Stimulated activated CD8-positive, alpha-beta memory T cell treated with anti-CD3 and anti-CD28 coated beads, Interleukin-15, amount 100 ng/mL, for 48 hours (primary cell): ENCODE measurements at places on chromosomes 4 and X.

GRCh38 chr4:147492761-147493160, 11.9 kb downstream of the EDNRA start:
- DNase-seq, result no peak

GRCh38 chrX:47540754-47541538, 20.1 kb upstream of the ARAF start:
- DNase-seq, result no peak

DNA sequence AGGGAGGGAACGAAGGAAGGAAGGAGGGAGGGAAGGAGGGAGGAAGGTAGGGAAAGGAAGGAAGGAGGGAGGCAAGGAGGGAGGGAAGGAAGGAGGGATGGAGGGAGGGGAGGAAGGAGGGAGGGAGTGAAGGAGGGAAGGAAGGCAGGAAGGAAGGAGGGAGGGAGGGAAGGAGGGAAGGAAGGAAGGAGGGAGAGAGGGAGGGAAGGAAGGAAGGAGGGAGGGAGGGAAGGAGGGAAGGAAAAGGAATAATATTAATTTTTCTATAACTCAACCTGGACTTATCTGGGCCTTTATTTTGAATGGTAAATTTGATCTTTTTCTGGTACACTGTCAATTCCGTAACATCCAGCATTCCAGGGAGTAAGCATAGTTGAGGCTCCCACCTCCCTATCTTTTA, 244.2 kb downstream of the SPRY1 start:
- no peak for DNase-seq

- no peak for DNase-seq
Measured at GRCh38 chr4:179278647-179279046, 1836.4 kb upstream of the AGA start.

GRCh38 chr4:68599150-68599549, 23.0 kb upstream of the UGT2B17 start:
- DNase-seq, result no peak

GRCh38 chr4:143961075-143961474, 55.7 kb upstream of the GYPE start:
- no peak for DNase-seq

DNA sequence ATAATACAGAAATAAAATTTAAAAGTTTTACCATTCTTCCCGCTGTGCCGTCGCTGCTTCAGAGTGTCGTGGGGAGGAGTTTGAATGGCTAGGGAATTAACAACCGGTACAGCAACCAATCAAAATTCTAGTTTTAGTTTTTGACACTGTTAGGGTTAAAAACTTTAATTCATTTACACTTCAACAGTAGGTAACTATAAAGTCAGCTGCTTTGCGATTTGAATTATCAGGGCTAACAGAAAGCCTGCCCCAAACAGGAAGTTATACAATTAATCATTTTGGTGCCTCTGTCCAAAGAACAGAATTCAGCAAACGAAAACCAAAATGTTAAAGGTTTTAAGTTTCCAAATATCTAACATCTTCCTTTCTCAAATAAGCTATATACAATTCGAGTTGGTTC, 2.3 kb downstream of the HNRNPD start:
- DNase-seq, result no peak

GRCh38 chrX:96752781-96753180, 68.1 kb downstream of the DIAPH2 start:
- no peak for DNase-seq

- no peak for DNase-seq
Measured at GRCh38 chr4:101515566-101515965, 168.2 kb upstream of the PPP3CA start.

DNA sequence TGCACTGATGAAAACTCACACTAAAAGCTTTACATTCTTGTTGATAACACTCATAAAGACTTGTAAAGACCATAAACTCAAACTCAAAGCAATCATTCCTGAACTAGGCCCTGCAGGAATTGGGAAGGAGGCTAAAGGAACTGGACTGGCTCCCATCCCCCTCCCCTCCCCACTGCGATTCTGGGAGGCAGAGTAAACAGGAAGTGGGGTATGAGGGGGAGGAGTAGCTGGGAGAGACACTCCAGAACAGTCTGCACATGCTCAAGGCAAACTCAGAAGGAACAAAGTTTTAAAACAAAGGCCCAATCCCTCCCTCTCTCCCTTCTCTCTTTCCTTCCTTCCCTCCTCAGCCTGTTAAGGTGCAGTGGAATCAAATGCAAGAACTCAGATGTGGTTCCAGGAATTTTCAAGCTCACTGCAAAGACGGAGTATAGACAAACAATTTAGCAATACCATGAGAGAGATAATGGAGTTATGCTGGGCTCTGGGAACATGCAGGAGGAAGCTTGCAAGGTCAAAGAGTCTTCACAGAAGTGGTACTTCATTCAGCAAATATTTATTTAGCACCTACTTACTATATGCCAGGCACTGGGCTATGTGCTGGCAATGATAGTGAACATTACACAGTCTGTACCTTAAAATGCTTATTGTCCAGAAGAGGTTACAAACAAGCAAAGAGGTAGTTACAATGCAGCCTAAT, 15.9 kb downstream of the MID1IP1 start:
- no peak for DNase-seq

- no peak for DNase-seq
Measured at GRCh38 chr4:100547541-100548199, 29.8 kb upstream of the EMCN start.

DNA sequence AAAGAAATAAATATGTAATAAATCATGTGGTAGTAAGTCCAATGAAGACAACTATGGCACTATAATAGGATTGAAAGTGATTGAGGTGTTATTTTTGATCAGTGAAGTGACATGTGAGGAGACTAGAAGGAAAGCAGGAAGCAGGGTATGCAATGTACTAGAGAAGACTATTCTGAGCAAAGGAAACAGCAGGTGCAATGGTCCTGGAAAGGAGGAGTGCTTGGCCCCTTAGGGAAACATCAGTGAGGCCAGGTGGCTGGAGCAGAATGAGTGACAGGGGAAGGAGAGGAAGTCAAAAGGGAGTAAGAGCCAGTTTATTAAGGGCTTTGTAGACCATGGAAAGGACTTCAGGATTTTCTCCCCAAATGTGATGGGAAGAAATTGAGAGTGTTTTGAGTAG, 207.6 kb upstream of the HCCS start:
- no peak for DNase-seq
